ENCODE measurements at places on chromosomes 1 and 21. TPM values are rescaled to one million over a fixed set of nuclear protein-coding genes. Genes with fewer than 3 reads are reported as not detected.
A peak's percentile ranks its signal among the peaks of the same experiment; 100 is the strongest.

Gene GCSAML
- total RNA-seq = 1.4 TPM

Gene YOD1
- total RNA-seq = 7.8 TPM

Gene LCK
- total RNA-seq = 0.81 TPM

GRCh38 chr21:42862774-42863503 is 16.4 kb downstream of the WDR4 start:
- no peak for DNase-seq

DNA sequence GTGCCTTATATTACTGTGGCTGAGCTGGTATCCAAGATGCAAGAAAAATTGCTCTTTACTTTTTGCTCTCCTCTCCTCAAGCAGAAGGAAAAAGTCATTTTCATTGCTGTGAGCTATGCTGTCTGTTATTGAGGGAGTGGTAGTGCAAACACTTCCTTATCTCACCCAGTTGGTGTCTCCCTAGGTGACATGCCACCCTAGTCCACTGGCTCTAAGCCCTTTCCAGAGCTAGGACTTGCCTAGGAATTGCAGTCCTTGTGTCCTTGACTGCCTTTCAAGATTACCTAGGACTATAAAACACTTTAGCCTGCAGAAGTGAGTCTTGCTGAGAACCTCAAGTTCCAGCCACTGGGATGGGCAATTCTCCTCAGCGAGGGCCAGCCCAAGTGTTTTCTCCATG is 458.3 kb downstream of the MRPL39 start:
- DNase-seq = no peak

- no peak for DNase-seq
Observed at GRCh38 chr1:59409986-59410385, 113.1 kb downstream of the FGGY start.

- DNase-seq = no peak
Observed at GRCh38 chr1:115665319-115666096, 23.7 kb downstream of the VANGL1 start.

GRCh38 chr1:172224871-172225270 is 195.6 kb upstream of the C1orf105 start:
- no peak for DNase-seq

- DNase-seq = peak; percentile 71
Observed at GRCh38 chr1:906600-907420, 16.9 kb upstream of the SAMD11 start.

DNA sequence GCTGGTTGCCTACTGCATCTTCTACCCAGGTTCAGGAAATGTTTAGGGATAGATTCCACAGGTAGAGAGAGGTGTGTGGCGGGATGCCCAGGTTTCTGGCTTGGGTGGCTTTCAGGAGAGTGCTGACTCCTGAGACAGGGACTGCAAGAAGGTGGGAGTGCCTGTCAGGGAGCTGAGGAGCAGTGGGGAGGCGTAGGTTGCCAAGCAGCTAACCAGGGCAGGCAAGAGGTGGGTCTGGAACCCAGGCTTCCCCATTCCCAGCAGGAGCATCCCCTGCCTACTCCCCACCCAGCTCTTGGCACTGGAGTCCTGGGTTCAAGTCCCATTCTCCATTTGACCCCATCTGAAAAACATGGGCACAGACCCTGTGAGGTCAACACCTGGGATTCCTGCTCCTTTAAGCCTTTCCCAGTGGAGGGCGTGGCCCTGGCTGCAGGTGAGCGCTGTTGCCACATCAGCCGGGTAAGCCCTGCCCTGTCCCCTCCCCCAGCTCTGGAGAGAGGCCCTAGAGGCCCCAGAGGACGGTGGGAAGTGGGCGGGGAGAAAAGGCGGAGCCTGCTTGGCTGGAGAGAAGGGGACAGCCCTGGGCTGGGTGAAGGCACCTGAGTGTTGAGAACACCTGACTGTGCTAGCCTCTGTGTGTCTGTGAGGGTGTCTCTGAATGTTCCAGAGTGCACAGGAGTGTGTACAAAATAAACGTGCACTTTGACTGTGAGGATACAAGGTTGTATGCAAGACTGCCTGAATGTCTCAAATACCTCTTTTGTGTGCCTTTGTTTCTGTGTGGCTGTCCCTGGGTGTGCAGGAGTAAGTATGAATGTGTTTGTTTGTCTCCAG is 14.0 kb upstream of the SYNC start:
- DNase-seq = no peak
